Dorsolateral prefrontal cortex (tissue), 122 donors: ENCODE measurements at places on chromosomes 6 and 20. TPM values are rescaled to one million over a fixed set of nuclear protein-coding genes. Genes with fewer than 3 reads are reported as not detected.

- no peak for DNase-seq
These were observed 237.7 kb upstream of the RAB32 start for GRCh38 chr6:146305951-146306350.

DNA sequence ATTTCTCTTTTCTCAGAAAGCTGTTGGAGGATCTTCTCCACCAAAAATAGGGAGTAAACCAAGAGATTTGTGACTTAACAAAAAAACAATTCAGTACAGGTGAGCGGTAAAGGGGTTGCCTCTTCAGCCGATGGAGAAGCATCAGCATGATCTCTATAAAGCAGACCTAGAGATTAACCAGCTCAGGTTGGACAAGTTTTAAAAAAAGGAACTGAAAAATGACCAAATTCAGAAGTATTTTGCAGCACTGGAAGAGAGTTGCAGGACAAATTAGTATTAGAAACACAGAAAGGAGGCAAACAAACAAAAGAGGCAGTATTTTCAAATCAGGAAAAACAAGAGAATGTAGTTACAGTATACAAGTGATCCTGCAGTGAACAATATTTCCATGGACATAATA is 39.6 kb upstream of the ZNF184 start:
- DNase-seq = no peak

GRCh38 chr6:128024046-128024445 is 123.2 kb upstream of the THEMIS start:
- DNase-seq = no peak

DNA sequence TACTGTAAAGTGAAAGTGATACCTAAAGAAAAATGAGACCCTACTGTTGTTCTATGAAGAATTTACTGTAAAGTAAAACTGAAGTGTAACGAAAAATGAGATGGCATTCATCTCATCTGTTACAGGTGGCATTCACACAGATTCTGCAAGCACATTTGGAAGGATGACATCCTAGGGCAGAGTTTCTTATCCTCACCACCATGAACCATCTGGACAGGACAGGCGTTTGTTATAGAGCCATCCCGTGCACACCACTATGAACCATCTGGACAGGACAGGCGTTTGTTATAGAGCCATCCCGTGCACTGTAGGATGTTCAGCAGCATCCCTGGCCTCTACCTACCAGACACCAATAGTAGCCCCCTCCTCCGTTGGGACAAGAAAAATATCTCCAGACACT is 294.8 kb downstream of the GMDS start:
- DNase-seq = no peak

DNA sequence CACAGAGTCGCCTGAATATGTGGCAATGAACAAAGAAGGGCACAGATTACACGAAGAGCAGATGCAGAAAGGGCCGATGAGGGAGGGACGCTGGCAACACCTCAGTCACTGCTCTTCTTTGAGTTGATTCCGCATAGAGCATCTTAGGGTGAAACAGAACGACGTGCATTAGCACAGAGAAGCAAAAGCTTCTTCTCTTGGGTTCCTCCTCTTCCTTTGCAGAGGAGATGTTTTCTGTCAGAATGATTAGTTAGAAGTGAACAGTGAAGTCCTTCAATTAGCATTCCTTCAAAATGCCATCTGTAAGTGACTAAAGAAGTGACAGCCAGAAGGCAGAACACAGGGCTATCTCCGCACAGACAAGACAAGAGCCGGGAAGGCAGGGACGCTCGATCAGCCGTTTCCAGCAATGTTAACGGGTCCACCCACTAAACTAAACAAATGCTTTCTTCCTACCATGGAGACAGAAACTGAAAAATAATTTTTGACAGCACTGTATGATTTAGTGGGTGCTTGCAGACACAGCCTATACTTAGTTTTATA is 219.8 kb upstream of the AGPAT4 start:
- DNase-seq = no peak

- no peak for DNase-seq
These were observed 248.4 kb downstream of the MYLK4 start for GRCh38 chr6:2502096-2502997.

CST2 gene
- not detected for total RNA-seq

RGS17 gene
- total RNA-seq = 6.5 TPM

GRCh38 chr6:20605581-20605980 is 71.3 kb downstream of the CDKAL1 start:
- no peak for DNase-seq

DNA sequence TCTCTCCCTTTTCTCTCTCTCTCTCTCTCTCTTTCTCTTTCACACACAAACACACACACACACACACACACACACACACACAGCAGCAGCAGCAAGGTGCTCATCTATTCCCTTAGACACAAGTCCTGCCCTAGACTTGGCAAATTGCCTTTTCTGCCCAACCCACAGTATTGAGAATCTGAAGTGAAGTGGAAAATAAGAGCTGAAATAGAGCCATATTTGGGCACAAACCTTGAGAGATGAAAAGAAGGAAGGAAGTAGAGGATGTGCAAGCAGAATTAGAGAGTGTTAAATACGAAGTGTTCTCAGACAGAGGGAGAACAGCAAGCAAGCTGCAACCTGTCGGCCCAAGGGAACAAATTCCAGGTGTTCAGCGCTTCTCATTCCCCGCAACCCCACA is 557.5 kb upstream of the NOX3 start:
- no peak for DNase-seq
